Stimulated activated CD4-positive, alpha-beta T cell treated with anti-CD3 and anti-CD28 coated beads, Interleukin-12 subunit alpha, Interleukin-12 subunit beta, amount 100 ng/mL, for 4 hours (primary cell): ENCODE measurements at places on chromosomes 13 and 19.
A peak's percentile ranks its signal among the peaks of the same experiment; 100 is the strongest.

- DNase-seq, result no peak
Observed at GRCh38 chr19:35241417-35241816, 7.4 kb upstream of the LSR start.

DNA sequence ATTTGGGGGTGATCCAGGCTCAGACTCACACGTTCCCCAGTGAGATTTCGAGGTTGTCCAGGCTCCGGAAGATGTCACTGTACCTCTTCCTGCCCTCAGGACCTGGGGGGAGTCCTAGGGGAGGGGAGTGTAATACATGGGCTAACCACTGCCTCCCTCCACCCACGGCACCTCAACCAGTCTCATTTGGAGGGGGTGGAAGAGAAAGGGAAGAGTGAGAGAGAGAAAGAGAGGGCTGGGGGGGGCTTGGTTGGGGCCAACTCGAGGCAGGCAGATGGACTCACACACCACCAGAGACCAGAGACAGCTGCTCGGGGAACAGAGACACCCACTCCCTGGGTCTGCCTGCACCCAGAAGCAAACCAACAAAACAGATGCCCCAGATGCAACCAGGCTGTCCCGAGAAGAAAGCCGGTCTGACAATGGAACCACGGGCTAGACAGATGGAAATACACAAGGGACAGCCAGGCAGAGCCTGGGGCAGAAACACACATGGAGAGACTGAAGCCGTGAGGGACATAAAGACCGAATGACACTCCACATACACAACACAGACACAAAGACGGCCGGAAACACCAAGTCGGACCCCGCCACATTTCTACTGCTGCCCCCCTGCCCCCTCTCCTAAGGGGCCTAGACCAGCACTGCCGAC lies 825 bp downstream of the GMIP start:
- DNase-seq, result peak; percentile 31

- DNase-seq, result no peak
Observed at GRCh38 chr19:15583346-15583745, 31.7 kb upstream of the CYP4F8 start.

- DNase-seq, result no peak
Observed at GRCh38 chr19:41392775-41393174, 4.4 kb downstream of the EXOSC5 start.

- DNase-seq, result no peak
Observed at GRCh38 chr13:86710013-86710412, 910.8 kb upstream of the SLITRK6 start.

DNA sequence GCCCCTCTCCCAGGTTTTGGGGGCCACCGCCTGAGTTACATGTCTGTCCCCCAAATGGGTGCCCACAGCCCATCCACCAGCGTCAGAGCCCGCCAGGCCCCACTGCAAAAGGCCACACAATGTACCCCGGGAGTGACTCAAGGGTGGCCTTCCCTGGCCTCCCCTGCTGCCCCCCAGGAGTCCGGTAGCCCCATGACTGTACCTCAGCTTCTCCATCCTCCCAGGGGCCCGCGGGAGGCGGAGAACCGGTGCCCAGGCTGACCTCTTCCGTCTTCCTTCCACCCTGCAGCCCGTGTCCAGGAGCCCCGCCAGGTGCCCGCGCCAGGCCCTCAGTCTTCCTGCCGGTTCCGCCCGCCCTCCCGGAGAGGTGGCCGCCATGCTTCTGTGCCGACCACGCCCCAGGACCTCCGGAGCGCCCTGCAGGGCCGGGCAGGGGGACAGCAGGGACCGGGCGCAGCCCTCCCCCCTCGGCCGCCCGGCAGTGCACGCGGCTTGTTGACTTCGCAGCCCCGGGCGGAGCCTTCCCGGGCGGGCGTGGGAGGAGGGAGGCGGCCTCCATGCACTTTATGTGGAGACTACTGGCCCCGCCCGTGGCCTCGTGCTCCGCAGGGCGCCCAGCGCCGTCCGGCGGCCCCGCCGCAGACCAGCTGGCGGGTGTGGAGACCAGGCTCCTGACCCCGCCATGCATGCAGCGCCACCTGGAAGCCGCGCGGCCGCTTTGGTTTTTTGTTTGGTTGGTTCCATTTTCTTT lies 10.3 kb downstream of the CBARP start:
- DNase-seq, result no peak

DNA sequence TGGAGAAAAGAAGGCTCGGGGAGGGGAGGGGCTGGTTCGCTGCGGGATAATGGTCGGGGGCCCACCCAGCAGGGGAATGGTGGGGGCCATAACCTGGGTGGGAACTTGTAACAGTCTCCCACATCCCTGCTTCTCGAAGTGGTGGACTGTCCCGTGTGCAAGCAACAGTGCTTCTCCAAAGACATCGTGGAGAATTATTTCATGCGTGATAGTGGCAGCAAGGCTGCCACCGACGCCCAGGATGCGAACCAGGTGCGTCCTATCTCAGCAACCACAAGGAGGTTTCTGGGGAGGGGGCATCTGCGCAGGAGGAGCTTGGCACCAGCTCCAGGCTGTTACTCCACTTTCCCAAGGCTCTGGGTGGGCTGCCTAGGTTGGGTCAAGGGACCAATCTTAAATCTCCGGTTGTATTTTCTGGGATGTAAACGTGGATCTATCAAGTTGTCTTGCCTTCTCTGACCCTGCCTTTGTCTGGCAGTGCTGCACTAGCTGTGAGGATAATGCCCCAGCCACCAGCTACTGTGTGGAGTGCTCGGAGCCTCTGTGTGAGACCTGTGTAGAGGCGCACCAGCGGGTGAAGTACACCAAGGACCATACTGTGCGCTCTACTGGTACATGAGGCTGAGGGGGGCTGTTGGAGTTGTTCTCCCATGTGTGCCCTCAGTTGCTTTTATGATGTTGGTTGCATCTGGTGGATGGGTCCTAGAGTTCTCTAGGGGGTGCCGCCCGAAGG lies 1.6 kb downstream of the TRIM28 start:
- DNase-seq, result no peak

GRCh38 chr13:98175823-98176222 lies 1.2 kb downstream of the RNF113B start:
- DNase-seq, result no peak

DNA sequence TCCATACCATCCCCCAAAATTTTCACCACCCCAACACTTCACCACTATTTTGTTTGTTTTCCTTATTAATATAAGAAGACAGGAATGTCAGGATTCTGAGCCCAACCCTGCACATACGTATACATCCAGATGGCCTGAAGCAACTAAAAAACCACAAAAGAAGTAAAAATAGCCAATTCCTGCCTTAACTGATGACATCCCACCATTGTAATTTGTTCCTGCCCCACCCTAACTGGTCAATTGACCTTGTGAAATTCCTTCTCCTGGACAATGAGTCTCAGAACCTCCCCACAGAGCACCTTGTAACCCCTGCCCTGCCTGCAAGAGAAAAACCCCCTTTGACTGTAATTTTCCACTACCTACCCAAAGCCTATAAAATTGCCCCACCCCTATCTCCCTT lies 132.5 kb downstream of the ZNF675 start:
- no peak for DNase-seq

- DNase-seq, result no peak
Observed at GRCh38 chr19:35077411-35078223, 36.1 kb downstream of the HPN start.

DNA sequence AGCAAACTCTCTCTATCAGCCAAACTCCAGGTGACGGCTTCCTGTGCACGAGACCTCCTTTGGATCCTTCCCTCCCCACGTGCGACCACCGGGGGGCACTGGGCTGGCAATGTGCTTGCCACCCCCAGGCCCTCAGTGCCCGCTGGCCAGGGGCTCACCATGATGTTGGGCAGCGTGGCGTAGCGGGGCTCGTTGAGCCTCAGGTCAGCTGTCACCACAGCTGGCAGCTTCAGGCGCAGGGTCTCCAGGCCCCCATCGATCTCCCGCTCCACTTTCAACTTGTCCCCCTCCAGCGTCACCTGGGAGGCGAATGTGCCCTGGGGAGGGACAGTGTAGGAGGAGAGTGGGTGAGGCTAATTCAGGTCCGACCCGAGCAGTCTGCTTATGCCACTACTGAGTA lies 4.8 kb upstream of the VSIG10L start:
- DNase-seq, result no peak

DNA sequence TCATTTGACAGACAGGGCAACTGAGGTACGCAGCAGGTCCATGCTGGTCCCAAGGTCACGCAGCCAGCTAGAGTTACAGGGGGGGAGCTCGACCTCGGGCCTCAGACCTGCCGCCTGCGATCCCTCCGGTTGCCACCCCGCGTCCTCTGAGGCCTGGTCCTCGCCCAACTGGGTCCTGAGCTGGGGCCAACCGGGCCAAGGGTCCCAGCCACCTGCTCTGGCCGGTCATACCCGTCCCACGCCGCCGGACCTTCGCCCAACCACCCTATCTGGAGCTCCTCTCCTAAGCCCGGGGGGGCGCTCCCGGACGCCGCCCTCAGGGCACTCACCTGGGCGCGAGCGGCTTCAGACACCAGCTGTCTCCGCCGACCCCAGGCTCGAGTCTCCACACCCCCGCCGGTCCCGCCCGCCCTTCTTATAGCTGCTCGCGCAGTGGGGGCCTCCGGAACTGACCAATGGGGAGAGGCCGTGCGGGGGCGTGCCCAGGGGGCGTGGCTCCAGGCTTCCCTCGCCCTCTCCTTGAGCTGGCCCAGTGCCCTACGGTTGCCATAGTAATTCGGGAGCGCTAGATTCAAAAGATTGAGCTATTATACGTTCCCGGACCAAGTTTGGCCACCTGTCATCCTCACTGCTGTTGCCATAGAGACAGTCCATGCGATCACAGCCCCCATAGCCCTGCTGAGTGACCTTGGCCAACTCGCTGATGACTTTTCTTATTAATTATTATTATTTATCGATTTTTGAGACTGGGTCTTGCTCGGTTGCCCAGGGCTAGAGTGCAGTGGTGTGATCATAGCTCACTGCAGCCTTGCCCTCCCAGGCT lies at the start of gene PLIN5:
PLIN5 (minus strand) TSS at position 389 of the 823 bp plus-strand sequence. CDS start 1,150 bp downstream, outside the sequence.
- peak; percentile 43 for DNase-seq

DNA sequence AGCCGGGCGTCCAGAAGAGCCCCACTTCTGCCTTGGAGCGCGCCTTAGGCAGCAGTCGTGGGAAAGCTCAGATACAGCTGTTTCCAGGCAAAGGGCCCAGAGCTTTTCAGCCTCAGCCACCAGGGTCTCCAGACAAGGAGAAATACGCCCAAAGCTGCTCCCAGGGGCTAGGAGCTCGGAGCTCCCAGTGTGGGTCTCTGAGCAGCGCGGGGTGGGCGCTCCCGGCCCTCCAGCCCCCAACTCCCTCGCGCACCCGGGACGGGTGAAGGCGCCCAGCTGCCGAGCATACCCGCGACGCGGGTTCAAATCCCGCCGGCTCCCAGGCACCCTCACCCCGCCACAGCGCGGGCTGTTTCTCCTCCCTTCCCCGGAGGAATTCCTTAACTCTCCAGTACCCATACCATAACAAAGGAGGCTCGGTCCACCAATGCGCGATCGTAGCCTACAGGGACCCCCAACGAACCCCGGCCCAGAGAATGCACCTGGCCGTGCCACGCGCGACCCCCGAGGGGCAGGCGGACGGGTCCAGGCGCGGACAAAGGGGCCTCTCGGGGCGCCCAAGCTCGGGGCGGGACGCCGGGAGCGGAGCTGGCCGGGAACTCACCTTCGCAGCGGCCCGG lies 507 bp downstream of the COL4A1 start:
- no peak for DNase-seq

GRCh38 chr13:26544707-26545106 lies 12.8 kb upstream of the WASF3 start:
- DNase-seq, result no peak

DNA sequence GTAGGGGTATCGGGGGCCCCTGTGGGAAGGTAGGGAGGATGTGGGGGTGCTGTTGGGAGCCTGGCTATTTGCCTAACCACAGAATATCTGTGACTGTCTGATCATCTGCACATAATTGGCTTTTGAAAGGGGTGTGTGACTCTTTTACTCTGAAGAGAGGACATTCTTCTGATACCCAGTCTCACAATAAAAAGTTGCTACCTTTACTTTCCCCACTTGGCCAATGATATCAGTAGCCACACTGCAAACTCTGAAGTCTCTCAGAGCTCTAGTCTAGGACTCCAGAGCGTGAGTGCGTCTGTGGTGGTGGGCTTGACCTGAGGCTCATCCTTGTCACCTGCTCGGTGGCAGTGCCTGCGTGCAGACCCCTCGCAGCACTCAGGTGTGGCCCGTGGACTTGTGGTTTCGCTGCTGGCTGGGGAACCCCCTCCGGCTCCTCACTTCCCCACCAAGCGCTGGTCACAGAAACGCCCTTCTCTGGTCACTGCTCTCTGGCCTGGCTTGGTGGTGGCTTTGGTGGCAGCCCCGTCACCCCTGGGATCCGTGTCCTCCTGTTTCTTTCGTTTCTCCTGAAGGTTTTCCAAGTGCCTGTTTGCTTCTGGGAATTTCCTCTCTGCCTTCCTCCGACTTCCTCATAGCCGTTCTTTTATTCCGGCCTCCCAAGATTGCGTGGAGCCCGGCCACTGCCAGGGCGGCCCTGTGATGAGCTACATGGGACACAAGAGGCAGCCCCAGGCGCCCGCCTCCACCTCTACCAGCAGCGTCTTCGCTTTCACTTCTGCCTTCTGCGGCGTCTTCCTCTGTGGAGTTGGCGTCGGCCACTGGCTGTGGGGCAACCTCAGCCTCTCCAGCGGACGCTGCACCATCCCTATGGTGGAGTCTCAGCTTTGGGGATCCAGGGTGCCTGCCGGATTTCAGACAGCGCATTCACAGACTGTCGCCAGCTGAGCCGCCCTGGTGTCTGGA lies 78.0 kb downstream of the ATP11A start:
- DNase-seq, result no peak

GRCh38 chr19:35585848-35586247 lies at the start of gene PMIS2:
TSS of gene PMIS2 (plus strand) at chr19:35586173. CDS start at chr19:35586260, 87 bp downstream.
- no peak for DNase-seq

DNA sequence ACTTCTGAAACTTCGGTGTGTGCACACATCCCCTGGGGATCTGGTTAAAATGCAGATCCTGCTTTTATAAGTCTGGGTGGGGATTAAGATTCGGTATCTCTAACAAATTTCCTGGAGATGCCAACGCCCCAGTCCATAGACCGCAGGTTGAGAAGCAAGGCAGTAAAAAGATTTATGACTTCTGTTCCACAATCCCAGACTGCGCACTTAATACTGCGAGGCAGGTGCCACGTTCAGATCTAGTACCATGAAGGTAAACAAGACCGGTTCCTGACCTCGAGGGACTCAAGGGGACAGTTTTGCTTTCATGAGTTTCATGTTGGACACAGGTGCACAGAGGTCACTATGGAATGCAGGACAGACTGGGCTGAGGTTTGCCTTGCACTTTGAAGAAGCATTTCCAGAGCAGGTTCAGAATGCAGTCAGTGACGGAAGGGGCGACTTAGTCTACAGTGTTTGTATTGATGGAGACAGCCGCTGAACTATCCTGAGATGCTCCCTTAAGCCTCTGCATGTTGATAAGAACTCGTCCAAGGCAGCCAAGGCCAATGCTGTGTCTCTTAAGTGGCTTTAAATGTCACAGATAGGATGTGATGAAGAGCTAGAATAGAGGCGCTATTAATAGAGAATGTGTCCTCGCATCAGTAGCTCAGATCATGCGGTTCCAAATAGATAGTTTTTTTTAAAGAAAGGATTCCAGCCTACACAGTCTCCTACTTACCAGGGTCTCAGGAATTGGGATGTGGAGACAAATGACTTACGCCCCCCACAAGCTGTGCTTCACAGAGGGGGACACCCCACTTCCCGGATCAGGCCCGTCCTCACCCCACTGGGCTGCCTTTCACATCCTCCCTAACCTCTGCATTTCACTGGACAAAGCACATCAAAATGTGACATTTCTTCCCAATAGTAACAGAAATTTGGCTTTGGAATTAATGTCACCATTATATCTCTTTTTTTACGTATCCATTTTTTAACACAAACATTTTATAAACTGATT lies 97.1 kb upstream of the IRS2 start:
- DNase-seq, result no peak

- DNase-seq, result no peak
Observed at GRCh38 chr13:110102053-110102452, 204.9 kb downstream of the COL4A1 start.
